ENCODE measurements at places on chromosomes 12 and 14.

DNA sequence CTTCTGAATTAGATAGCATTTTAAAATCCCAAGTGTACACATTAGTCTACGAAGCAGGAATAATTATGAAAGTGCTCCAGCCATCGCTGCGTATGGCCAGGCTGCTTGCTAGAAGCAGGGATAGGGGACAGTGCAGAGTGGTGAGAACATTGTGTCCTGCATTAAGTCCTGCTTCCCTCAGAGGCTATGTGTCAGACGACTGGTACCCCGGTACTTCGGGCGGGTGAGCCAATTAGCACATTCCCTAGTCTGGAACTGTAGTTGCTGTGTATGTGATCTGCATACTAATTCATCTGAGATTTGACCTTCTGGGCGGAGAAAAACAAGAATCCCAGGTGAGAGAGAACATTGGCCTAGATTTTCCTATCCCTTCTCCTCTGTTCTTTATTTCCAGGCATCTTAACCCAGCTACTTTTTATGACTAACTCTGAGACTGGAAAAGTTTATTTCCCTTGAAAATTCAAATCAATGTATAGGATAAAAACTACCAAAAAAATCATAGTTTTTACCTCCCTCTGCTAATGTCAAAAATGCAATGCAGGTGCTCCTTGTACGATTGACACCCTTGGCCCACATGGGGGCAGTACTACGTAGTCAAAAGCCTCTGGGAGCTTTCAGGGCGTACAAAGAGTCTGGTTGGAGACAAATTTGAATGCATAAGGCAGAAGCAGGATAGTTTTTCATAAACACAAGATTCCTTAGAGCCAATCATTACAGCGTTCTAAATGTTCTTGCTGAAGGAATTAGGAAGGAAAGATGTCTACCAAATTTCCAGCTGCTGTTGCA is 764.3 kb downstream of the NOVA1 start:
- peak; percentile 21 for DNase-seq

- DNase-seq = no peak
Measured at GRCh38 chr14:60758885-60759284, 24.3 kb downstream of the MNAT1 start.

- DNase-seq = no peak
Measured at GRCh38 chr12:88142610-88142991, 494 bp downstream of the TMTC3 start.

- DNase-seq = no peak
Measured at GRCh38 chr12:94615260-94616181, 34.8 kb downstream of the TMCC3 start.

DNA sequence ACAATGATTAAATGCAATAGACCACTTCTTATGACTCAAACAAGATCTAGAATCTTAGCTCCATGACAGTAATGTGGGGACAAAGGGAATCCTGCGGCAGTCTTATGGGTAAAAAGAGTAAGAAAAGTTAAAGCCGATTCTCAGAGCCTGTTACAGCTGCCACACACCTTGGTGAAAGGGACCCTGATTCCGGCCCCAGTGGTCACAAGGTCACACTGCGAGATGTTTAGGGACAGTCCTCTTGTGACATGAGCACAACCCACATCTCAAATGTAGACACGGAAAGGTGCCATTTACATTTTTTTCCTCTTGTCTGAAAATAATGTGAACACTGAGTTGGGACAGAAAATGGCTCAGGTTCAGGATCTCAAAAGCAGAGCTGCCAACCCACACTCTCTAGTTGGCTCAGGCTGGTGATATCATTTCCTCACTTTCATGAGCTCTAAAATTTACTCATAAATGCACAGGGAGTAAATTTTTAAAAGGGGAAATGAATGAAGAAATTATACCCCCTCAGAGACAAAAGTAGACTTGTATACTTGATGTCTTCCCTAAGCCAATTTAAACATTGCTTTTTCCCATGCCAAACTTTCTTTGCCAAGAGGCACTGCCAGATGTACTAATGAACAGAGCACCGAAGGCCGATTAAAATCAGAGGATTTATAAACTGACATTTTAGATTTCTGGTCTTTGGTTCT is 113.1 kb upstream of the OVCH1 start:
- no peak for DNase-seq

DNA sequence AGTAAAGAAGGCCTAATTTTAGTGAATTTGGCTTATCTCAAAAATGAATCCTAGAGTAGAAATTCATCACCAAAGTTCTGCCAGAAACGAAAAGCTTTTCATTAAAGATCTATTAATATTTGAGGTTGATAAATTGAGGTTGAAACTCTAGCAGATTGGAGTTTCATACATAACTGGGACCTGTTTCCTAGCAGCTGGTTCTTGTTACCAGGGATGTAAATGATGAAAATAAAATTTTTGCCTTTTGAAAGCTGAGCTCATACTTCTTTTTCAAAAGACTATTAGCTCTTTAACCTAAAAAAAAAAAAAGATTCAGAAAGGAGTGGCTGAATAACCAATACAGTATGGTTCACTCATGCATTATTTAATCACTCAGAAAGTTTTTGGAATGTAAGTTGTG is 98.3 kb downstream of the PTGER2 start:
- DNase-seq = no peak

DNA sequence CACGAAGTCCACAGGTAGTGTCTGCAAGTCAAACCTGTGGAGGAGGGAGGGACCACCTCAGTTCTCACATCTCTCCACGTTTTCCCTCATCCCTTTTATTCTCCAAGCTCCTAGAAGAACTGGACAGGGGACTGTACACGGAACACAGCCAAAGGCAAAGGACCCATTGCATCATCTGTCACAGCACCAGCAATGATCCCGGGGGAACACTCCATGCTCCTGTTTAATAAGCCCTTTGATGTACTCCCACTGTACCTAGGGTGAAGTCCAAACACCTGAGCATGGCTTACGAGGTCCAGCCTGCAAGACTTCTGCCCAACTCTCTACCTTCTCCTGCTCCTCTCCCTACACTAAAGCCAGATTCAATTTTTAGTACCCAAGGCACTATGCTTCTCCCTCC is 26.5 kb downstream of the PRPF40B start:
- no peak for DNase-seq

DNA sequence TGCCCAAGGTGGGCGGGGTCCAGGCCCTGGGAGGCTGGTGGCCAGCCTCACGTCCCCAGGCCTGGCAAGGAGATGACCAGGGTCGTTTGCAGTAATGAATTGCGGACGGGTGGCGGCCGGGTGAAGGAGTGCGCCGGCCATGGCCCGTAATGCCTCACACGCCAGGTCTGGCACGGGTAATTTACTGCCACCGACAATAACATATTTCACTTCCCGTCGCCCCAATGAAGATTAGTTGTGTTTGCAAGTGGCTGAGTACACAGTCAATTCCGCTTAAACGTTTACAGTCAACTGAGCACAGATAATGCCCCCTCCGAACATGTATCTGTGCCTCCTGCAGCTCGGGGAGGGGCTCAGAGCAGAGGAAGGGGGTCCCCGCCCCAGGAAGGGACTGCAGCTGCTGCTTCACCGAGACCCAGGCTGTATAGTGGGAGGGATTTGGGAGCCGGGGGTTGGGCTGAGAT is 48.3 kb downstream of the MVK start:
- no peak for DNase-seq

DNA sequence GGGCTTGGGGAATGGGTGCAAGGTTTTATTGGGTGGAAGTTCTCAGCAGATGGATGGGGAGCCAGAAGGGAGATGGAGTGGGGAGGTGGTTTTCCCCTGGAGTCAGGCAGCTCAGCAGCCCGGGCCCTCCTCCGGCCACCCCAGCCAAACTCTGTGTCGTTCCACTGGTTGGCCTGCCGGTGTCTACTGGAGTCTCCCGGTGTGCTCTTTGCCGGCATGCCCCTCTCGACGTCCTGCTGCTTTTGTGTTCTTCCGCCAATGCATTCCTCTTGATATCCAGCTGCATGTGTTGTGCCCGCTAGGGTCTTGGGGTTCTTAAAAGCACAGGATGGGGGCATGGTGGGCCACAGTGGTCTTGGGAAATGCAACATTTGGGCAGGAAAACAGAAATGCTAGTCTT is 72.8 kb downstream of the SEC23A start:
- DNase-seq = no peak

GRCh38 chr14:81219759-81220579 is 790 bp downstream of the GTF2A1 start:
- DNase-seq = no peak

DNA sequence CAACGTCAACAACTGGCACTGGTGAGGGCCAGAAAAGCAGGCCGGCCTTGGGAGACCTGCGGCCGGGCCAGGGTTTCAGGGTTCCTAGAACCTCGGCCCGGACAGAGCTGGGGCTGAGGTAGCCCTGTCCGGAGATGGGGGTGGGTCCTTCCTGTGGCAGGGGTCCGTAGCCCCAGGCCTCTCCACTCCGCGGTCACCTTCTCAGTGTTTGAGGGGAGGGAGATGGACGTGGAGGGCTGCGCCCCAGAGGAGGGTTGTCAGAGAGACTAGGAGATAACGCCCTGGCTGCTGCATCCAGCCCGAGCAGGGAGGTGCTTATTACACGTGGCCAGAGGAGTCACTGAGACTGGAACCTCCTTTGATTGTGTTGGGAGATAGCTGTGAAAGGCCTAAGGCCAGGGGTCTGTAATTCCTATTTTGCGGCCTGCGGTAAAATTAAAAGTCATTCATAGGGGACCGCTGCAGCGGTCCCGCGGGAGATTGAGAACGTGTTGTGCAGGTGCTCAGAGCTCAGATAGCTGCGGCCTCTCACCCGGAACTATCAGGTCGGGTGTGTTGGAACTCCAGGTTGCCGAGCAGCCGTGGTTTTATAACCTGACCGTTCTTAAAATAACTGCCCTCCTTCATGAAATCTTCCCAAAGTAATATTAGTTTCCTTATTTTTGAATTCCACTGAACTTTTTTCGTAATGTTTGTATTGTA is 507 bp downstream of the AHSA1 start:
- peak; percentile 54 for DNase-seq

- no peak for DNase-seq
Measured at GRCh38 chr12:14695715-14696141, 671 bp downstream of the GUCY2C start.

- no peak for DNase-seq
Measured at GRCh38 chr14:78363008-78363407, 192.8 kb downstream of the NRXN3 start.

GRCh38 chr14:42057111-42057510 is 450.4 kb downstream of the LRFN5 start:
- no peak for DNase-seq

DNA sequence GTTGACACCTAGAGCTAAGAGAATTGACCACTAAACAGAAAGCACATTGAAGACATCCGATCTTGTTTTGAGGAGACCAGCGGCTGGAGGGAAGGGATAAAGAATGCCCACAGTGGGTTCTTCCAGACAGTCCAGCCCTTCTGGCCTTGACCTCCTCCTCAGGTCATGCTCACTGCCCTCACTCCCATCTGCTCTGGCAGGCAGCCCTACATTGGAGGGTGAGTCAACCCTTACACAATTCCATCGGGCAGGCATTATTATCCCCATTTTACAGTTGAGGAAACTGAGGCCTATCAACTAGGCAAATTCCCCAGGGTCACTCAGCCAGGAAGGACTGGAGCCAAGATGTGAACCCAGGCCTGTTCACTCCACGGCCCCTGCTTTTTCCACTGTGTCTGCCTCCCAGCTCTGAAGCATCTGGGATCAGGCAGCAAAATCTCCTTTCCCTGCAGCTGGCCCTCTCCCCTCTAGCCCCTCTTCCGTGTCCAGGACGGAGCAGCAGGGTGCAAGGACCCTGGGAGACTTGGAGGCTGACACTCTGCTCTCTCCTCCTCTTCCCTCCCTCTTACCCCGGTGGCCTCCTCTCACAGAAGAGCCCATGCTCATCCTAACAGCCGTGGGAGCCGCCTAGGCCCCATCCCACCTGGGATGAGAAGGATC is 5.3 kb downstream of the SCNN1A start:
- DNase-seq = no peak

GRCh38 chr12:26056335-26056734 is 68.5 kb downstream of the BHLHE41 start:
- no peak for DNase-seq

DNA sequence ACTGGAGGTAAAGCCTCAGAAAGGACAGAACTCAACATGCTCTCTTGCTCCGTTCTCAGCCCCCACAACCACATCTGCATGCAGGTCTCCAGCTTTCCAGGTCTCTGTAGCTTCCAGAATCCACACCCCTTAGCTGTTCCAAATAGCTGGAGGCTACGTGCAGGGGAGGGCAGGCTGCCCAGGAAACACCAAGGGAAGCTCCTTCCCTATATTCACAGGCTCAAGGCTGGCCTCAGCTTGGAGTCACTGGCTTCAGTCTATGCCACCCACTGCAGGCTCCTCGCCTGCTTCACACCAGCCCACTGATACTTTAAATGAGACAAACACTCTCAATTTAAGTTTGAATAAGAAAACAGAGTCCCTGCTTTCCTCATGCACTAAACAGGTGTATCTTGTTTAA is 73.3 kb downstream of the ASCL4 start:
- no peak for DNase-seq

DNA sequence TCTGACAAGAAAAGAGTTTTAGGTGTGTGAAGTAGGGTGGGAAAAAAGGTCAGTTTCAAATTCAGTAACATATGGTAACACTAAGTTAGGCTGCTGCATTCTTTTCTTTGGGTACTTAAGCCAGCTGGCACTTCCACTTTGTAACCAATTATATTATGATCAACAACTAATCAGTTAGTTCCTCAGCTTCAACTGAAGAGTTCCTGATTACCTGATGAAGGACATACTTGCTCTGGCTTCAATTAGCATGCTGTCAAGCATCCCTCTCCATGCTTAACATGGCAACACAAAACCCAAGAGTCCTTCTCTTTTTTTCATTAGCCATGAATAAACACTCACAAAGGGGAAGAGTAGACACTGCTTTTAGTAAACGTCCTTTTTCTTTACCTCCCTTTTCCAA is 6.8 kb upstream of the KANSL2 start:
- no peak for DNase-seq

DNA sequence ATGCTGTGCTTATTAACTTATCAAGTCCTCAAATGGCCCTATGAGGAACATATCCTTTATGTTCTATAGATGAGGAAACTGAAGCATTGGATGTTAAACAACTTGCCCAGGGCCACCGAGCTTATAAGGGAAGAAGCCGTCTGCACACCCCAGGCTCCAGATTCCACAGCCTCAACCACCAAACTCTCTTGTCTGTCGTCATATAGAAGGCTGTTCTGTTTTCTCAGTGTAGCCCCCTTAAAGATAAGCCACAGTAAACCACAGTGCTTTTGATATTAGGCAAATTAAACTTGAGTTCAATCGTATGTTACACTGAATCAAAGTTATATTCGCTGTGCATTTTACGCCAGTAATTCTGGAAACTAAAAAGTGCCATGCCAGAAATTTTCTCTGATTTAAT is 116.7 kb downstream of the PRKCH start:
- no peak for DNase-seq

- DNase-seq = no peak
Measured at GRCh38 chr12:50050119-50050385, 7.3 kb upstream of the ASIC1 start.

All from SK-N-DZ (cell line).